Immature natural killer cell (primary cell): ENCODE measurements at places on chromosomes 11 and 22. TPM values are rescaled to one million over a fixed set of nuclear protein-coding genes. Genes with fewer than 3 reads are reported as not detected.

The CNGA4 gene
- polyA plus RNA-seq: not detected

The OR51I1 gene
- polyA plus RNA-seq: not detected

The IGSF22 gene
- not detected for polyA plus RNA-seq

DNA sequence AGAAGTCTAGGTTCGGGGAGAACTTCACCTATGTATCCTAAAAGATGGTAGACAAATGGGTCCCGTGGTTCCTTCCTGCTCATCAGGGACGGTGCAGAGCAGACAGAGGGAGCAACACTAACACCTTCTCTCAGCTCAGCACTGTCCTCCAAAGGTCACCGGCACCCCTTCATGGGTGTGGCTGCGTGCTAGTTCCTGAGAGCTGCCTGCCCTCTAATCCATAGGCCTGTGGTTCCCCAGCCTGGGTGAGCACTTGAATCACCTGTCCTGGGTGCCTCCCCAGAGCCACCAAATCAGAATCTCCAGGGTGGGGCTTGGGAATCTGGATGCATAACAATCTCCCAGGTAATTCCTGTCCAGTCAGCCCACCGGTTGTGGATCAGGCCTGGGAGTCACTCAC lies 113.9 kb upstream of the TMEM45B start:
- peaks cover 9% of the 10 kb centered on the region for H3K27me3 ChIP-seq
- no peaks in the 10 kb centered on the region for H3K36me3 ChIP-seq
- H3K4me3 ChIP-seq: no peak overlapping the region
- no peak for DNase-seq

DNA sequence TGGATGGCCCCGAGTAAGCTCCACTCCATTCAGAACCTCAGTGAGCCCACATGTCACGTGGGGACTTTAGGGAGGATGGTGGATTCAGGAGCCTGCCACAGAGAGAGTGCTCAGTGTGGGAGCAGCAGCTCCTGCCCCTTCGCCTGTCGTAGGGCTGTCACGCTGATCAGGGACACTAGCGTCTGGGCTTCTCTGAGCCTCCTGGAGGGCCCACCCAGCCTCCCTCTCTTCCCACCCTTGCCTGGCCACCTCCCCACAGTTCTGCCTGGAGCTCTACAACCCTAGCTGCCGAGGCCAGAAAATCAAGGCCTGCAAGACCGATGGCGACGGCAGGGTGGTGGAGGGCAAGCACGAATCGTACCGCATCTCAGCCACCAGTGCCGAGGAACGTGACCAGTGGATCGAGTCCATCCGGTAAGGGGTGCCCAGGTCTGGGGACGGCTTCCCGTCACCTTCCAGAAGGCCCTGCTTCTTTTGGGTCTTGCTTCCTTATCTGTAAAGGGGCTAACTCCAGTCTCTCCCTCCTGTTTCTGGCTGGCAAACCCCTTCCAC lies 29.5 kb downstream of the CYTH4 start:
- H3K27me3 ChIP-seq: peaks cover 25% of the 10 kb centered on the region
- no peak overlapping the region for H3K27ac ChIP-seq
- H3K4me1 ChIP-seq: peaks cover 82% of the 10 kb centered on the region
- DNase-seq: no peak
- no peaks in the 10 kb centered on the region for H3K36me3 ChIP-seq
- no peak overlapping the region for H3K4me3 ChIP-seq

- no peak overlapping the region for H3K27ac ChIP-seq
- DNase-seq: no peak
- no peak overlapping the region for H3K4me3 ChIP-seq
- H3K36me3 ChIP-seq: no peaks in the 10 kb centered on the region
Observed at GRCh38 chr22:45376703-45377102, 36.7 kb downstream of the SMC1B start.
